ENCODE measurements at places on chromosomes 2 and 18.

DNA sequence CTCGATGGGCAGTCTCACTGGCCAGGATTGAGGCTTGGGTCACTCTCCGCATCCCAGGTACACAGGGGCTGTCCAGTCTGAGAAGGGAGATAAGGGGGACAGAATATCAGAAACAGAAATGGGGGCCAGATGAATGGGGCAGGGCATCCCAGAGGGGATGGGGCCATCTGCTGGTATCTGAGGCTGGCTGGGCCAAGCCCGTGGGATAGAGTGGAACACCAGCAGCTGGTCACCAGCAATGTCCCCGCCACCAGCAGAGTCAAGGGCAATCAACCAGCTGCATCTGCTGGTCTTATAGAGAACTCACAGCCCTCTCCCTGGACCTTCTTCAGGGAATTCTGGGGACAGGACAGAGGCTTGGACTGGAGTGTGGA lies 128.8 kb upstream of the HAAO start:
- no peak for DNase-seq

GRCh38 chr2:219851169-219851568 lies 223.7 kb downstream of the SLC4A3 start:
- no peak for DNase-seq

GRCh38 chr2:152189622-152190495 lies 14.3 kb upstream of the STAM2 start:
- DNase-seq = no peak

DNA sequence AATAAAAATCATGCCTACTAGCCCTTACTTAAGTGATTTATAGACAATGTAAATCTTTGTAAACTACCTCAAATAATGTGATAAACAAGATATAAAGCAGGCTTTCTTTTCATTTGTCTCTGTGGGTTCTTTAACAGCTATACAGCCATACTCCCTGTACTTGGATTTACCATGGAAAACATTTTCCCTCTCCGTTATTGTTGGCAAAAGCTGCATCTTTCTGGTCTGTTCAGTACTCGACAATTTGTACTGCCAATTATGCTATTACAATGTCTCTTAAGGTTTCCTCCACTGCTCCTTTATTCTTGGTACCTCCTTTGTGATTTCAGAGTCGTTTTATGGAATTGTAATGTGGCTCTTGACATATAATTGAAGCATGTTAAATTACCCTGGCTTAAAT lies 426.3 kb upstream of the PKDCC start:
- no peak for DNase-seq

GRCh38 chr2:68839260-68839833 lies 31.9 kb downstream of the BMP10 start:
- DNase-seq = no peak

DNA sequence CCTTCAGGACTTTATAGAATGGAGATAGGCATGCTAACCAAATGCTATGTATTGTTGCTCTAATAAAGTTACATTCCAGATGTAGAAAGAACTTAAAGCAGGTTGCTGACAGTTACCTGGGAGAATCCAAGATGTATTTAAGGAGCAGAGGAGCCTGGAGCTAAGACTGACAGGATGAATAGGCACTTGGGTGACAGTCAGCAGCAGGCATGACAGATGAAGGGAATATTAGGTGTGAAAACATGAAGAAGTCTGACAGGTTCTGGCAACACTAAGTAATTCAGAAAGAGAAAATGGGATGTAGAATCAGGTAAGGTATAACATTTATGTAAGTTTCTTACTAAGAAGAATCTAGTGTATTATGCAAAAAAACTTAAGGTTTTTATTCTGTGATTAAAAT lies 232.0 kb downstream of the DSC3 start:
- no peak for DNase-seq

GRCh38 chr2:128448331-128449225 lies 129.9 kb upstream of the HS6ST1 start:
- no peak for DNase-seq

DNA sequence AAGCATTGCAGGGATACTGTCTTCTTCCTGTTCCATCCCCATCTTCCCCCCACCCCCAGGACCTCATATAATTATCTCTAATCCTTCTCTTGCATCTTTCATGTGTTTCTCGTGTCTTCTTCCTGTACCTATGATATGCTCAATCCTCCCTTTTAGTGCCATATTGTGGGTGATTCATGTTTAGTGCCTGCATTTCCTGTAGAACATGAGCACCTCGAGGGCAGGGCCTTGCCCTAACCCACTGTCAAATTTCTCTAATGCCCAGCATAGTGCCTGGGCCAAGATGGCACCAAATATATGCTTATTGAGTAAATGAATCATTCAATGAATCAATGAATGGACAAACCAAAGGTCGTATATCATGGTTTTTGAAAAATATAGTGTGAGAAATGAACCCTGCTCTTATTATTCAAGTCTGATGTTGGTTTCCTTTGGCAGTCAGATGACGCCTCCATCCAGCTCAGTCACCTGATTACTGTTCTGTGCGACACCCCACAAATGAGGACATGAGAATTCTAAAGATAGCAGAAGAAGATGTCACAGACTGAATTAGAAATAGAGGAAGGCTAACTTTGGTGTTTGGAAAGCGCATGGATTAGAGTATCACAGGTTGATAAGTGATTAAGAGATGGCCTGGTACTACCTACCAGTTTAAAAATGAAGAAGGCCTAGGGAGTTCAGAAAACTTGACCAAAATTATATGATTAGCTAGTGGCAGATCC lies 278.4 kb downstream of the PRKCE start:
- DNase-seq = no peak

- no peak for DNase-seq
These were observed 258.0 kb downstream of the MTX2 start for GRCh38 chr2:176526995-176527901.

DNA sequence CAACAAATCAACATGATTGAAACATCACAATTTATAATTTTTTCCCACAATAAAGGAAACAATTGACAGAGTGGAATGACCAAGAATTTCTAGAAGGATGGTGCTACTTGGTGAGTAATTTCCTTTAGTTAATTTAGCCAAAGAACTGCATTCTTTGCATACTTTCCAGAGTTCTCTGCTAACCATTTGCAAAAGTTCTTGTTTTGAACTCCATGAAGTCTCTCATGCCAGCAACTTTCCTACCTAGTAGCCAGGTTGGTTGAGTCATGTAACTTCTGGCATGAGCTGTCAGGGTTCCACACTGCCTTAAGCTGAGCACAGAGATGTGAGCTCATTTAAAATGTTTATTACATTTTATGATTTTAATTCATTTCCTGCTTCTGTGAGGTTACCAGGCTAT lies 539.6 kb downstream of the PID1 start:
- no peak for DNase-seq

DNA sequence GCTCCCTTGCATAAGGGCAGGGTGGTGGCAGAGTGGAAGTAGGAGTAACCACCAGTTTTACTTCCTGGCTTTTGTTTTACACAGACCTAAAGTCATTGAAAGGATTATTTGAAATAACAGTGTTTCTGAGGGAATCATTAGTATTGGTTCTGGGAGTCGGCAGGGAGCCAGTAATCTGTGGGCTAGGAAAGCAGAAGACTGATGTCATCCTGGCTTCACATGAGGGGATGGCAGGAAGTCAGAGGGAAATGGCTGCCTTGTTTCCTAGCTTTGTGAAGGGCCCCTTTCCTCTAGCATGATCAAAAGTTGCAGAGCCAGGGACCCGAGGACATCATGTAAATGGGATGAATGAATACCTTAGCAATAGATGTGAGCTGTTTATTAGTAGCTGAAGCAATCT lies 792.6 kb downstream of the CPS1 start:
- no peak for DNase-seq

DNA sequence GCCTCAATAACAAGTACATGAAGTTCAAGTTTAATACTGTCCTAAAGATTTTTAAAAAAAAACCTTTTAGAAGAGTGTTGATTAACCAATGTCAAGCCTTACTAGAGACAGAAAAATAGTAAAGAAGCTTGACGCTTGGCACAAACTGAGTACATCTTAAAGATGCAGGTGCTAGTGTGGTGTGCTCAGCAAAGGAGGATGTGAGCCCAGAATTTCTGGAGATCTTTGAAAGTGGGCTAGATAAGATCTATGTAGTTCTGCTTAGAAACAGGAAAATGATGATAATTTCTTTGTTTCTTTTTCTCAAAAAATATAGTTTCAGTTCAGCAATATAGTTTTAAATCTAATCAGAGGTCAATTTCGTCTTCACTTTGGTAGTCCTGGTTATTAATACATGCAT lies 118.3 kb upstream of the KLHL14 start:
- no peak for DNase-seq

GRCh38 chr2:69714024-69714423 lies 27.9 kb upstream of the ANXA4 start:
- no peak for DNase-seq

GRCh38 chr18:28109781-28110560 lies 67.0 kb downstream of the CDH2 start:
- no peak for DNase-seq

- no peak for DNase-seq
These were observed 71.7 kb downstream of the MARCO start for GRCh38 chr2:119013671-119014070.

DNA sequence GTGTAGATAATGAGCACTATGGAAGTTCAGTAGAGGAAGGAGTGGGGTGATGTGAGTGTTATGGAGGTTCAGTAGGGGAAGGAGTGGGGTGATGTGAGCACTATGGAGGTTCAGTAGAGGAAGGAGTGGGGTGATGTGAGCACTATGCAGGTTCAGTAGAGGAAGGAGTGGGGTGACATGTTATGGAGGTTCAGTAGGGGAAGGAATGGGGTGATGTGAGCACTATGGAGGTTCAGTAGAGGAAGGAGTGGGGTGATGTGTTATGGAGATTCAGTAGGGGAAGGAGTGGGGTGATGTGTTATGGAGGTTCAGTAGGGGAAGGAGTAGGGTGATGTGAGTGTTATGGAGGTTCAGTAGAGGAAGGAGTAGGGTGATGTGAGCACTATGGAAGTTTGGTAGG lies 116.3 kb upstream of the SMAD7 start:
- DNase-seq = no peak

GRCh38 chr2:189128970-189129369 lies 50.6 kb downstream of the COL5A2 start:
- no peak for DNase-seq

- no peak for DNase-seq
These were observed 95.9 kb upstream of the RMDN2 start for GRCh38 chr2:37829202-37829601.

GRCh38 chr2:64036034-64036705 lies 16.9 kb upstream of the VPS54 start:
- no peak for DNase-seq

DNA sequence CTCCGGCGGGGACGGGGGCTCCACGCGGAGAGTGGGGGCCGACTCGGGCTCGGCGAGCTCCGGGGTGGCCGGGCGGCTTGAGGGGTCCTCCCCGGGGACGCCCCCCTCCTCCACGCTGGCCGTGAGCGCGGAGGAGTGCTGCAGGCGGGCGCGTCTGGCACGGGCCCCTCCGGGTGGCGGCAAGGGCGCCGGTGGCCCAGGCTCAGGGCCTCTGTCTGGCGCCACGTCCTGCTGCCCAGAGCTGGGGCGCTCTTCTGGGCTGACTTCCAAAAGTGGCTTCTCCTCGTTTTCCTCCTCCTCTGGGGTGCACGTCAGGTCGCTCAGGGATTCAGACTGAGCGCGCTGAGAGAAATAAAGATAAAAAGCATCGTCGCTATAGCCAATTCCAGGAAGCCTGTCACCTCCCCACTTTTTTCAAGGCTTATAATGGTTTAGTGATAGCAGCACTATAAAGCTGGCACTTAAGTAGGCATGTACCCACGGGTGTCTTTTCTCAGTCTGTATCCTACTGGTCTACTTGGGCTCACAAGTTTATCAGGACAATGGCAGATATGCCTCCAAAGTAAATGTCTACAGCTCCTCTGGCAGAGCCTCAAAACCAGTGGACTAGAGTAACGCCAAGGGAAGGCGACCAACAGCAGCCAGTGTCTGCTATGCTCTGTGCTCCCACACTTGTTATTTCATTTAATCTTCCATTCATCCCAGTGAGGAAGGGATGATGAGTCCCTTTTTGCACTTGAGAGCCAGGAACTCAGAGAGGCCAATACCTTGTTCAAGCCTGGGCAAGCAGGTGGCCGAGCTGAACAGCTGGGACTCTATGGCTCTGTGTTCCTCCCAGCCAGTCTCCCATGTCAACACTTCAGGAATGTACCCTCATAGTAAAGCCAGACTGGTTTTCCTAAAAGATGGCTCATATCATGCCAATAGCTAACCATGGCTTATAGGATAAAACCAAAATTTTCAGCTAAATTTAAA lies 92.6 kb upstream of the MGAT4A start:
- DNase-seq = no peak

DNA sequence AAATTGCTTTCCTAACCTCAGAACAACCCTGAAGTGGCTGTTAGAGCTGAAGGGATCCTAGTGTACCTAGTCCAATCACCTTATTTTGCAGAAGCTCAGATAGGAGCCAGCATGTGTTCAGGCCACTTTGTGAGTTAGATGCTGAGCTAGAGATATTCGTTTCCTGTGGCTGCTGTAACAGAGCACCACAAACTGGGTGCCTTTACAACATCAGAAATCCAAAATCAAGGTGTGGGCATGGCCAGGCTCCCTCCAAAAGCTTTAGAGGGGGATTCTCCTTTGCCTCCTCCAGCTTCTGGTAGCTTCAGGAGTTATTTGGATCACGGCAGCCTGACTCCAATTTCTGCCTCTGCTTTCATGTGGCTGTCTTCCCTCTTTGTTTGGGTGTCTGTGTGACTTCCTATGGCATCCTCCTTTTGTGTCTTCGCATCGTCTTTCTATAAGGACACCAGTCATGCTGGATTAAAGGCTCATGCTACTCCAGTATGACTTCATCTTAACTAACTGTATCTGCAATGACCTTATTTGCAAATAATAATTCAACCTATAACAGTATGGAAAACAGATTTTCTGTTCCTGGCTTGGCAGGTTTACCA lies 86.3 kb upstream of the TGFA start:
- DNase-seq = no peak

GRCh38 chr18:24584813-24585212 lies 124.4 kb downstream of the HRH4 start:
- DNase-seq = no peak

- DNase-seq = no peak
These were observed 300.0 kb upstream of the SMIM21 start for GRCh38 chr18:75727456-75727855.

DNA sequence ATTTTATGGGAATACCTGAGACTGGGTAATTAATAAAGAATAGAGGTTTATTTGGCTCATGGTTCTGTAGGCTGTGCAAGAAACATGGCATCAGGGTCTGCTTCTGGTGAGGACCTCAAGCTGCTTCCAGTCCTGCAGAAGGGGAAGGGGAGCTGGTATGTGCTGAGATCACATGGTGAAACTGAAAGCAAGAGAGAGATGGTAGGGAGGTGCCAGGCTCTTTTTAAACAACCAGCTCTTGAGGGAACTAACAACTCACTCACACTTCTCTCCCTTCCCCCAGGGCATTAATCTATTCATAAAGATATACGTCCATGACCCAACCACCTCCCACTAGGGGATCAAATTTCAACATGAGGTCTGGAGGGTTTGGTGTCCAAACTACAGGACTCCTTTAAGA lies 40.1 kb downstream of the AGPS start:
- DNase-seq = no peak

GRCh38 chr2:181444654-181445053 lies 12.5 kb upstream of the ITGA4 start:
- no peak for DNase-seq

Data from stimulated activated CD8-positive, alpha-beta memory T cell treated with anti-CD3 and anti-CD28 coated beads, Interleukin-7, amount 100 ng/mL, for 4 hours (primary cell).